Mucosa of gallbladder (tissue), 1 donor: ENCODE measurements at places on chromosomes 11 and 22. TPM values are rescaled to one million over a fixed set of nuclear protein-coding genes. Genes with fewer than 3 reads are reported as not detected.

The OR2AG1 gene
- not detected for total RNA-seq

DNA sequence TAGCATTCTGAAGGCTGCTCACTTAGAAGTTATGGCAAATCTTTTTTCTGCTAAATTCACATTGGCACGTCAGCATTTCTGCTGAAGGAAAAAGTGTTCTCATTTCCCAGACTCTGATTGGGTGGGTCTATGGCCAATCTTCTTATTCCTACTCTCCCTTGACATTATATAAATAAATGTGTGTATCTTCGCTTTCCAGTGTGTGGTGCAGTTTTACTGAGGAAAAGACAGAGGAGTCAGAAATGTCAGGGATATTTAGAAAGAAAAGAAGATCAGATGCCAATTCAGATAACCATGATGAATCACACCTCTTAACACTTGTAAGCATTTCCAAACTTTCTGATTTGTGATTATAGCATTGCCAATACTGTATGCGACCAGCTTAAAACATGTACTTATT is 3.2 kb upstream of the BDNF start:
- DNase-seq = no peak

DNA sequence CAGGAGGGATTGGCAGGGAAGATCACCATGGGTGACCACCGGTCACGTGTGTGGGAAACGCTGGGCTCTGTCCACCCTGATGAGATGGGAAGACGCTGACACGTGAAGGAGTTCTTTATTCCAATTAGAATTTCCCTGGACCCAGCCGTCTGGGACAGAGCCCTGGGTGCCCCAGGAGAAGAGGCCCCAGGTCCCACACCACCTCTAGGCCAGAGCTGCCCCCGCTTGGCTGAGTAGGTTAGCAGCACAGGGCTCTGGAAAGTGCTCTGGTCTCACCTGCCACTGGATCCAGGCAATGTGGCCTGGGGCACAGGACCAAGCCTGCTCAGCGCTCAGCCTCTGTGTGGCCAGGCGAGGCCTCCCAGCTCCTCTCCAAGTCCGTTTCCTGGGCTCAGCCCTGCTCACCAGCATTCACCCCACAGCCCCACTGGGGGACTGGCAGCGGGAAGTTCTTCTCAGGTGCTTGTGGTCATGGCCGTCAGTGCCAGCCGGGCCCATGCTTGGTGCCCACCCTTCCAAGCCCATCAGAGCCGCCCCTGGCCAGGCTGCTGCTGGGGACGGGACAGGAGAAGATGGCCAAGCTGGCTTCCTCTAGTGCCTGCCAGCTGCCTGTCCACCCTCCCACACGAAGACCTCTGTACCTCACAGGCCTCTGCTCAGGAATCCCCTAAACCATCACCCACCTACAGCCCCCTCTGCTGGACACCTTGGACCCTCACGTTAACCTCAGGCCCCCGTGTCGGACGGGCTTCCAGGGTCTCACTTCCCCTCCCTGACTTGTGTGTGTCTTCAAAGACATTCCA is 62.5 kb upstream of the FGF3 start:
- DNase-seq = no peak

DNA sequence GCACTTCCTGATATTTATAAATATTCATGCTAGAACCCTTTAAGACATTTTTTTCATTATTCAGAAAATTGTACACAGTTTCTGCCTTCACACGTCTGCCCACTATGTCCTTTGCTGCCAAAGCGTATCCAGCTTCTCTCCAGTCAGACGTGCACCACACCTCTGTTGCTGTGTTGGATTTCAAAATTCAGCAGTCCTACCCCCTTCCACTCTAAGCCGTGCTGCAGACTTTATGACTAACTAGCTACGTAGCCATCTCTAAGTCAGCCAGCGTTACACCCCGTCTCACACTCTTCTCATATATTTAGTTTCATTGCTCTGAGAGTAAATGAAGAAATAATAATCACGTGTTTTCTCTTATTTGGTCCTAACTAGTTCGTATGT is 28.2 kb upstream of the OPCML start:
- DNase-seq = no peak

The ACAD8 gene
- 29.7 TPM for total RNA-seq

- DNase-seq = no peak
Observed at GRCh38 chr11:59708537-59708936, 5.1 kb downstream of the OR10V1 start.

The EIF3M gene
- total RNA-seq = 157 TPM

The OR8H1 gene
- total RNA-seq = not detected

DNA sequence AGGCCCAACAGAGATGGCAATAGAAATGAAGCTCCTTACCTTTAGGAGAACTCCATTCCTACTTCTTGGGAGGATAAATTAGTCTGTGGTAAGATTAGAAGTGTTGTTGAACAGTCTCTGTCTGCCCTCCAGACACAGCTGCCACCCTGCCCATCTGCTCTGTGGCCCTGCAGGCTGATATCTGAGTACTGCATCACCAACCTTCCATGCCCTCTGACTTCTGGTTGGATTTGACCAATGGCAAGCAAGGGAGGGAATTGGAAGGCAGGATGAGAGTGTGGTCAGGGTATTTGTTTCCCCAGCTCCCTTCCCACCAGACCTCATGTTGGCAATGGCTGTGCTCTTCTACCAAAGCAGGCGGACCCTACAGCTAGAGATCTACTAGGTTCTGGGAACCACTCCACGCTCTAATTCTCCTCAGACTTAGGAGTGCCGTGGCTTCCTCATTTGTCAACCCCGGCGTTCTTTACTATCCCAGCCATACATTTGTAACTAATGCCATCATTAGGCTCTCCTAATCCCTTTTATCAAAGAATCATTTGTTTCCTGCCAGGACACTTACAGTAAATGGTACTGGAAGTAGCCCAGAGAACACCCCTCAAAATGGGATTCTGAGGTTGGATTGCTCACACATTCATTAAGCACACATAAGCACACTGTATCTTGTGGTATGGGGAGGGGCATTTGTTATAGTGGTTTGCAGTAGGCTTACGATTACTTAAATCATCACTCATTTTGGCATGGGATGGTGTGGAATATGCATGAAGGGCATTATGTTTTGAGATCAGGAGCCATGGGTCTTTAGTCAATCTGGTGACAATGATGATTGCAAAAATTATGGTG is 35.4 kb upstream of the CD44 start:
- DNase-seq = no peak

- DNase-seq = no peak
Observed at GRCh38 chr11:83336993-83337392, 50.8 kb upstream of the CCDC90B start.

GRCh38 chr11:19499999-19500398 is 212.6 kb upstream of the NAV2 start:
- DNase-seq = no peak

- DNase-seq = no peak
Observed at GRCh38 chr22:35928285-35928798, 100.3 kb downstream of the RBFOX2 start.

The SLC25A18 gene
- 0.92 TPM for total RNA-seq

The TRIM66 gene
- 7.1 TPM for total RNA-seq

The FOSL1 gene
- 1.2 TPM for total RNA-seq

The MRGPRX1 gene
- total RNA-seq = not detected

The CHADL gene
- total RNA-seq = 5.4 TPM

The OR4D5 gene
- not detected for total RNA-seq

- DNase-seq = no peak
Observed at GRCh38 chr11:20097319-20098221, 62.7 kb downstream of the DBX1 start.

GRCh38 chr11:68632802-68633201 is 51.5 kb upstream of the GAL start:
- no peak for DNase-seq

DNA sequence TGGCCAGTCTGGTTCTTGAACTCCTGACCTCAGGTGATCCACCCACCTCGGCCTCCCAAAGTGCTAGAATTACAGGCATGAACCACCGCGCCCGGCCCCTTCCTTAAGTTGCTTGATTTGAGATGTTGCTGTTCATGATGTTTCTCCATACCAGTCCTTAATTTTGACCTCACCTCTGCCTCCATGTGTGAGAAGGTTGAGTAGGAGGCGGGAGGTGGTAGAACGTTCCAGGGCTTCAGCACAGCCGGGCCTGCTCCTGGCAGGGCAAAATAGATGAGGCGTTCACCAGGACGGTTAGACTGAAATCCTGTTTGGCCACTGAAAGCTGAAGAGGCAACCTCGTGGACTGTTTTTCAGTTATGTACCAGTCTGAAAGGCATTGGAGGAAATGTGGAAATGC is 48.3 kb upstream of the SYT13 start:
- DNase-seq = no peak

- DNase-seq = no peak
Observed at GRCh38 chr22:42967933-42968332, 47.0 kb downstream of the PACSIN2 start.

GRCh38 chr22:28810821-28811491 is 10.6 kb upstream of the XBP1 start:
- peak; percentile 15 for DNase-seq

- DNase-seq = no peak
Observed at GRCh38 chr11:68798221-68798813, 43.4 kb downstream of the CPT1A start.
